ENCODE measurements at places on chromosomes 5 and 9.
A peak's percentile ranks its signal among the peaks of the same experiment; 100 is the strongest.

DNA sequence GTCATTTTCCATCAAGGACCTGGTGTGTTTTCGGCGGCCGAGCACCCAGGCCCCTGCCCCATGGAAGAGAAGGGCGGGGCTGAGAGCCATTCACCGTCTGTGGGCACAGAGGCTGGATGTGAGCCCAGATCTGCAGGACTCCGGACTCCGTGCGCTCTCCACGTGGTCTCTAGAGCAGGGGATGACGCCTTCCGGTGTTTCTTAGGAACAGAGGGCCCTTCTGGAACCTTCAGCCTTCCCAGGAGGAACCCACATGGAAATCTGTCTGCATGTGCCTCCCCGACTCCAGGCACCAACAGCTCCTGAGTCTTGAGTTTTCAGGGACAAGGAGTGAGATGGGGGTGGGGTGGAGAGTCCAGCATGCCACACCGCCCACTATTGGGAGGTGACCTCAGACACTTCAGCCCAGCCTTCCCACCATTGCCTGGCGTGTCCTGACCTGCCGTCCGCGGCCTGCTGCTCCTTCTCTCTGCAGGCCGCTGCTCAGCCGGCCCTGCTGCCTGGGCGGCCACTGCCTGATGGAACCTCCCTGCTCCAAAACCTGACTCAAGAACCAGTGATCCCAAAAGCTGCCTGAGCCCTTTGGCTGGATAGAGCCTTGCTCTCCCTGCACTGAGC, 2.4 kb upstream of the RXRA start:
- no peak for DNase-seq

DNA sequence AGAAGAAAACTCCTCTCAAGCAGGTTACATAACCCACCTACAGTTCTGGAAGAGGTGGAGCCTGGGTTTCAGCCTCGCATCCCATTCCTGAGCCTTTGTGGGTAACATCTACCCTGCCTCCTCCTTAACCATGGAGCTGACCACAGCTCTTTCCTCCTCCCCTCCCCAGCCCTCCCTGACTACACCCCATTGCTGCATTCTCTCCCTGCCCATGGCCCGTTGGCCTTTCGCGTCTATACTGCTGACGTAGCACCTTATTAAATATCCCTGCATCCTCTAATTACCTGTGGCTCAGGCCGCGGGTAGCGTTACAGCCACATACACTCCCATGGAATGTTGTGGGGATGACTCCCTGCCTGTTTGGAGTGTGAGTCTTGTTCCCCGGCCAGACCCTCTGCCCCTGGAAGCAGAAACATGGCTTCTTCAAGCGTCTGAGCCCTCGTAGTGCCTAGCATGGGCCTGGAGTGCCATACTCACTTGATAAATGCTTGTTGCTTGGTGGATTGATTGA, 72.8 kb downstream of the WWC1 start:
- no peak for DNase-seq

GRCh38 chr9:34590381-34591247, 1.1 kb upstream of the CNTFR start:
- no peak for DNase-seq

- DNase-seq, result no peak
Observed at GRCh38 chr5:65030056-65030455, 261.3 kb downstream of the CWC27 start.

GRCh38 chr5:61817472-61818326, 485.6 kb downstream of the ZSWIM6 start:
- peak; percentile 65 for DNase-seq

DNA sequence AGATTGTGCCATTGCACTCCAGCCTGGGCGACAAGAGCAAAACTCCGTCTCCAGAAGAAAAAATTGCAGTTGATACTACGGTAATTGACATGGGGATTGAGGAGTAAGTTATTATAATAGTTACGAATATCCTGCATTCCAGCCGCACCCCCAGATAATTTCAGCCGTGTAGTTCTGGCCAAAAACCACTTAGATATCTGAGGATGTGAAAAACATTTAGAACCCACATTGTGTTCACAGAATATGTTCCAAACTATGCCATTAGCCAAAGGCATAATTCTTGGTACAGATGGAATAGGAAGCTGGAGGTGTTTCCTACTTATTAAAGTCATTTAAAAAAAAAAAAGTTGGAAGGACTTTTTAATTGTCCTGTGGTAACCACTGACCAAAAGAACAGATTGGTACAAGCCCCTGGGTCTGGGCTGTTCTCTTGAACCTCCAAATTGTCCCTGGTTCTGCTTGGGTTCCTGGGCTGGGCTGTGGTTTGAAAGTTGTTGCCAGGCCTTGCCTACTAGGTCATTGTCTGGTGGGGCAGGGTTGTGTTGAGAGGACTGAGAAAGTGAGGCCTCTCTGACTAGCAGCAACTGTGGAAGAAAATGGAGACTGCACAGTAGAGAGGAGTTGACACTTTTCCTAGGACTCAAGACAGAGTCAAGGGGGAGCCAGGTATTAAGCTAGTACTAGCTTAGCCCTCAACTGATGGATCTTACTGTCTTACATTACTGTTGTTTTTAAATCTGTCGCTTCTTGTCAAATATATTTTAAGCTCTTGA, 198.8 kb downstream of the NR3C1 start:
- no peak for DNase-seq

DNA sequence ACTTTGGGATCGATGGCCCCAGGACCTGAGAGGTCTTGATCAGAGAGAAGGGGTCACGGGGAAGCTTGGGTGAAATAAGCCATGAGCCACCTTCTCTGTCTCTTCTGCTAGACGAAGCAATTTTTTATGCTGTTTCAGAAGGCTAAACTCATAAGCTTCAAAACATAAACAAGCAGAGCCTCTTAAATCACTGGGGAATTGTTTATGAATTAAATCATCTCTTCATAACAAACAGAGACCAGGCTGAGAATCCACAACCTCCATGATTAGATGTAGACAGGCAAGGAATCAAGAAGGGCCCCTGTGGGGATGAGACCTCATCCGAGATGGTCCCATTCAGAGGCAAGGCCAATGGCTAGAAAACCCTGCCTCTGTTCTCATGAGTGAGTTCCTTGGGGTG, 21.7 kb upstream of the TCOF1 start:
- DNase-seq, result no peak

DNA sequence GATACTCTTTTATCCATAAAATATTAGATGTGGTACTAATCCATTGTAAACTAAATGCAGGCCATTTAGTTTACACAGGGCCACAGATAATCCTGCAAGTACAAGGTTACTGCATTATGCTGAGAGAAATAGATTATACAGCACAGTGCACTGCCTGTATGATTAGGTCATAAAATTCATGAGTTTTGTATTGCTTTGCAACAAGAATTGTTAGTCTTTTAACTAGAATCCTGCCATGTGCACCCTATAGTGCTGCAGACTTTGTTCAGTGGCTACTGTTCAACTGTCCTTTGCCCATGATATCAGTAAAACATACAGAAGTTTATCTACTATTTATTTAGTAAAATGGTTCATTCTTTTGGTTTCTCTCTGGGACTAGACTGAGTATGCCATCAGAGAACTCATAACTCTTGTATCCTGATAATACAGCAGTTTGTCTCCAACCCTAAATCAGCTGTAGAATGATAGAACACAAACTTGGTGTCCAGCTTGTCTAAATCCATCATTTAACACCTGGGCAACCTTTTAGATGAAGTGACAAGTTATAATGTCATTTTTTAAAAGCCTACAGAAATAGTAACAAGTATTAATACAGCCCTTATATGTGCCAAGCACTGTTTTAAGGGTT, 291.2 kb downstream of the TMEM167A start:
- no peak for DNase-seq

- no peak for DNase-seq
Observed at GRCh38 chr5:20088361-20088760, 100.4 kb upstream of the CDH18 start.

DNA sequence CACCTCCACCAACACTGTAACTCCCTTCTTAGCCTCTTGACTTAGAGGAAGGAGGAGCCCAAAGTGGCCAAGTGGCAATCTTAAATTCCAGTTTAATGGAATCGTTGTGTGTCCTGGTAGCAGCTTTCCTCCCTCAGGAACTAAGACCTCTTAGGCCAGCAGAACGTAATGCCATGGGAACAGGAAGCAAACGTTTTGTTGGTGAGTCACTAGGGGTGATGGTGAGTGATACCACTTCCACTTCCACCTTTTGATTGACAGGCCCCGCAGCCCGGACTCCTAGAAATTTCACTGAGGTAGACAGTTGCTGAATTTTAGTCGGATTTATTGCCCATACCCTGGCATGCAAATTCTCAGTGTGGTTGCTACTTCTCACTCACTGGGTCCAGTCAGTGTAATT, 94.2 kb upstream of the FBN2 start:
- peak; percentile 68 for DNase-seq

DNA sequence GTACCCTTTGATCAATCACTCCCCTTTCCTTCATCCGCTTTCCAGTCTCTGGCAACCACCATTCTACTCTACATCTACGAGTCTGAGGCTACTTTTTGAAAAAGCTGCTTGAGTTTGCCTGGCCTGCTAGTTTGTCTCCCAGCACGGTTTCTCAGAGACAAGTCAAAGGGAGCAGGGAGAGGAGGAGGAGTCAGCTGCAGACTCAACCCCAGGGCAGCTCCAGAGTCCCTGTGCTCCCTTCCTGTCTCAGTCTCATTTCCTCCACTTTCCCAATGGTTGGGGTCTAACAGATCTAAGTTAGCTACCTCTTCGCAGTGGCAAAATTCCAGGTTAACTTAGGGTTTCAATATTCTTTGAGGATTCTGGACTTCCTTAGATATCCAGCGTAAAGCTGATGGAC, 80.0 kb upstream of the PCA3 start:
- no peak for DNase-seq

DNA sequence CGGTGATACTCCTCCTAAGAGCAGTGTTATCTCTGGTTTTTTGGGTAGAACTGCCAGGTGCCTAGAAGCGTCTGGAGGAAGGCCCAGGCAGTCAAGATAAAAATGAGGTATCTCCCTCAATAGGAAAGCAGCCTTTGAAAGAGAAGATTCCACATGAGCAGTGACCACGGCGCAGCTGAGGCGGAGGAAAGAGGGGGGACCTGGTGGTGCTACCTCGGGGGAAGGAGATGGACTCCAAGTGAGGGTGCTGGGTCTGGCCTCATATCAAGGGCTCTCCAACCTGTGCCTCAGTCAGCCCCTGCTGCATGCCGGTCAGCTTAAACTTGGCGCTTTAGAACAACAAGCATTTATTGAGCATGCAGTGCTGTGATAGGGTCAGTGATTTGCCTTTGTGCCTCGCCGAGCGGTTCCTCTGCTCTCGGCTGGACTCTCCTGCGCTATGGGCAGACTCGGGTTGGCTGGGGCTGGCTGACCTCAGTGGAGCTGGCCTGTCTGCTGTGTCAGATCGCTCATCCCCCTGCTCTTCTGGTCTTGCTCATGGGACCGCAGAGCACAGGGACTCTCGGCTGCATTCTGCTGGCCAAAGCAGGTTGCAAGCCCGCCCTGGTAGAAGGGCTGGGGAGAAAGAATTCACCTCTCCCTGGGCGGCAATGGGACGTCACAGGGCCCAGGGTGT, 121.1 kb upstream of the IRX4 start:
- DNase-seq, result no peak

DNA sequence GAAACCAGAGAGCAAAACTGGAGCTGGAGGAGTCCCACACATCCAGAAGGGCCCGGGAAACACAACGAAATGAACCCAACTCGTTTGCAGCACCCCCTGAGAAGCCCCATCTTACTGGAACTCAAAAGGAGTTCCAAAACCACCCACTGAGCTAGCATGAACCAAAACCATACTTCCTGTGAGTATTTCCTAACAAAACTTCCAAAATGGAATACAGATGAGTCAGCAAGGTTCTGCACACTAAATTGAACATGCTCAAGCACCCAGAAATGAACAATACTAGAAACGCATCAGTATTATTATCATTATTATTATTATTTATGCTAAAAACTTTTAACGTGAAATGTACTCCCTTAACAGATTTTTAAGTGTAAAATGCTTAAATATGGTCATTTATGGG, 8.0 kb upstream of the SPOCK1 start:
- no peak for DNase-seq

- DNase-seq, result no peak
Observed at GRCh38 chr5:38211354-38211710, 47.0 kb upstream of the EGFLAM start.

- no peak for DNase-seq
Observed at GRCh38 chr9:112581469-112582176, 95.0 kb downstream of the KIAA1958 start.

GRCh38 chr5:13188371-13188770, 756.1 kb downstream of the DNAH5 start:
- DNase-seq, result no peak

GRCh38 chr9:15294604-15295003, 12.4 kb downstream of the TTC39B start:
- no peak for DNase-seq

DNA sequence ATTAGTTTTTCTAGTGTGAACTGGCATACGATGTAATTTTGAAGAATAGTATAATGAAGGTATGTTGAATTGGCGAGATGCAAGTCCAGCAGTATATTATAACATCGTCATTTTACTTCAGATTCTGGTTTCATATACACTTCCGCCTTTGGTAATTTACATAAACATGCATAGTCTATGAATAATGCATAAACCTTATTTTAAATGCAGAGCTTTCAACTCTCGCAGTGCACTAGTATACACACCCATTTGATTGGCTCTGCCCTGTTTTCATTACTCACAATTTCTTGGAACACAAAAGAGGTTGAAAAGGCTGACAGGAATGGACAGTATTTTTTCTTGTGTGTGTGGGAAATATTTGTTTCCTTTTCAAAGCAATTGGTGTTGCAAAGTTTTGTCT, 128.9 kb upstream of the CCNH start:
- DNase-seq, result no peak

- DNase-seq, result no peak
Observed at GRCh38 chr5:175001876-175002645, 277.7 kb downstream of the MSX2 start.

GRCh38 chr5:87210743-87211142, 56.9 kb upstream of the RASA1 start:
- DNase-seq, result no peak

GRCh38 chr9:34556949-34557348, 32.6 kb downstream of the CNTFR start:
- no peak for DNase-seq

DNA sequence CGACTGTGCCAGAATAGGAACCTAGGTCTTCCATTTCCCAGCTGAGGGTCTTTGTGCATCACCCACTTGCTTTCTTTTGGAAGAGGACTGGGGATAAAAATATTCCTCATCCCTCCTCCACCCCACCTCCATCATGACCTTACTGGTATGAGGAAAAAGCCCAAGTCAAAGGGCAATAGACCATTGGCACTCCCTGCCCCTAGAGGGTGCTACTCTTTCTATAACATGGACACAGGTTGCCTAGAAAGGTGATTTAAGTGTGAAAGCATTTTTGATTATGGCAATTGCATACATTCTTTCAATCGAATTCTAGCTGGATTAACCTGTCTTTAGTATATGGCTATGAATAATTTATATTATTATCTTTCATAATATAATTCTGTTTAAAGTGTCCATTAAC, 22.8 kb upstream of the ZNF618 start:
- DNase-seq, result peak; percentile 55

DNA sequence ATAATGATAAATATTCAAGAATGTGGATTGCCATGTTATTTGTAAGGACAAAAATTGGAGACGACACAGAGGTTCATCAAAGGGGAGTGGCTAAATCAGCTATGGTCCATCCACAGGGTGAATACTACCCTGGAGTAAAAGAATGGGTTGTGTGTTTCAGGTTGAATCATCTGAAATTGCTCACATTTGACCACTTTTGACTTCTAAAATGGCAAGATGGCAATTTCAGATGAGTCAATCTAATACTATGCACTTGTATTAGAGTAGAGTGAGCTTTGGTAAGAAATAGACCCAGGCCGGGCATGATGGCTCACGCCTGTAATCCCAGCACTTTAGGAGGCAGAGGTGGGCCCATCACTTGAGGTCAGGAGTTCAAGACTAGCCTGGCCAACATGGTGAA, 131.8 kb downstream of the GAPVD1 start:
- DNase-seq, result peak; percentile 51
